ENCODE measurements at places on chromosomes 4 and X.

GRCh38 chrX:72326605-72327300, 21.0 kb upstream of the CITED1 start:
- DNase-seq: no peak
- no peaks in the 10 kb centered on the region for H3K36me3 ChIP-seq
- H3K4me1 ChIP-seq: no peaks in the 10 kb centered on the region
- no peak overlapping the region for H3K27ac ChIP-seq

DNA sequence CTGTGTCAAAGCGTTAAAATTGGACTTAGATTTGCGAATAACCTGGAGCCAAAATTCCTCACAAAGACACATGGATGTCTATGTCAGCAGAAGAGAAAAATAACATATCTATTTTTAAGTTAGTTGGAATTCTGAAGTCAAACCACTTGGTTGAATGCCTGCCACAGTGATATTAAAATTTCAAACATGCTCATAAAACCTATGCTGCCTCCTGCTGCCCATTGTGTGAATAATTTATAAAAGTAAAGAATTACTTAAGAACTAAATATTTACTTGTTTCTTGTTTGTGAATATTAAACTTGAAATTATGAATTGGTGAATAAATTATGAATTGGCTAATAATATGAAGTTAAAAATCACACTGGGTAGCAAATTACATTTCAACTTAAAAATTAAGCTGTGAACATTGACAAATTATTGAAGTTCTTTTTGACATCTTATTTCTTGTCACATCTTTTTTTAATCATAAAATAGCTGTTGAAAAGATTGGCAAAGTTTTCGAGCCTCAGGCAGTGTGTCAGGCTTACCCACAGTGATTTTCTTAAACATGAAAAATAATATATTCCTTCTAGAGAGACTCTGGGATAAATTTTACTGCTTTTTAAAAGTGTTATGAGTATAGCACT, 35.4 kb downstream of the FABP2 start:
- DNase-seq: peak; percentile 21
- no peak overlapping the region for H3K4me3 ChIP-seq
- no peak overlapping the region for H3K27ac ChIP-seq

DNA sequence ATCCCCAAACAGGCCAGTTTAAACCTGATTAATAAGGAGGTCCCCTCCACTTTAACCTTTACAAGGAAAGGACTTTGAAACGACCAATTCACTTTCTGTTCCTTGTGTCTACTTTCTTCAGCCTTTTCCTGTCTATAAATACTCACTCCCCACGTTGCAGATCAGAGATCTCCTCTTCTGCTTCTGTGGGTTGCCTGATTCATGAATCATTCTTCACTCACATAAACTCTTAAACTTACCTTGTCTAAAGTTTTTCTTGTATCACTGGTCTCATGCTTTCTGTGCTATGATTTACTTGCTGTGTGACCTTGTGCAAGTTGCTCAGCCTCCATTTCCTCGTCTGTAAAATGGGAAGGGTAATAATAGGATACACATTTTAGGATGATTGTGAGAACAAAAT, 236.1 kb downstream of the QDPR start:
- no peaks in the 10 kb centered on the region for H3K4me1 ChIP-seq
- DNase-seq: no peak
- H3K27ac ChIP-seq: no peak overlapping the region
- no peaks in the 10 kb centered on the region for H3K36me3 ChIP-seq
- no peak overlapping the region for H3K4me3 ChIP-seq

GRCh38 chr4:95360906-95361695, 187.7 kb downstream of the UNC5C start:
- no peak for DNase-seq
- no peak overlapping the region for H3K27ac ChIP-seq
- H3K4me1 ChIP-seq: no peaks in the 10 kb centered on the region

GRCh38 chr4:151649479-151649878, 111.3 kb downstream of the GATB start:
- DNase-seq: no peak
- H3K27ac ChIP-seq: no peak overlapping the region
- H3K36me3 ChIP-seq: peaks cover 4% of the 10 kb centered on the region

- no peaks in the 10 kb centered on the region for H3K36me3 ChIP-seq
- H3K27ac ChIP-seq: no peak overlapping the region
- no peaks in the 10 kb centered on the region for H3K4me1 ChIP-seq
- H3K27me3 ChIP-seq: peaks cover 17% of the 10 kb centered on the region
Observed at GRCh38 chrX:45434231-45434630, 233.6 kb upstream of the DIPK2B start.

All from effector memory CD8-positive, alpha-beta T cell (primary cell).